ENCODE measurements at places on chromosomes 5 and 9.

DNA sequence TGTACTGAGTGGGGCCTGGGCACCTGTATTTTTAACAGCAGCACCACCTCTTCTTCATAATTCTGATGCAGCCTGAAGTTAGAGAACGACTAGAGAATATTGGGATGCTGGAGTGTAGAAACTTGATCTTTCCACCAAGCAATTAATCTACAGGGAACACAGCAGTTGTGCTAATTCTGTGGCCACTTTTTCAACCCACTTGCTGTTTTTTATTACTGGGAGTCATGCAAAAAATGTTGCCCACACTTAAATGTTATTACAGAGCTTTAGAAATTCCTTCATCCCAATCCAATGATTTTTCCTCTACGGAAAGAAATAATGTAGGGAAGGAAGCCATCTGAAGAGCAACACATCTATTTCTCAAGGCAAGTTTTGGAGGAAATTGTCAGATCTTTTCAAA lies 190.9 kb upstream of the TUT7 start:
- DNase-seq, result no peak

GRCh38 chr9:88312517-88313103 lies 75.6 kb upstream of the SPIN1 start:
- no peak for DNase-seq

GRCh38 chr5:139354186-139354585 lies 12.5 kb downstream of the PAIP2 start:
- no peak for DNase-seq

GRCh38 chr5:172377856-172378255 lies 76.5 kb downstream of the SH3PXD2B start:
- no peak for DNase-seq

DNA sequence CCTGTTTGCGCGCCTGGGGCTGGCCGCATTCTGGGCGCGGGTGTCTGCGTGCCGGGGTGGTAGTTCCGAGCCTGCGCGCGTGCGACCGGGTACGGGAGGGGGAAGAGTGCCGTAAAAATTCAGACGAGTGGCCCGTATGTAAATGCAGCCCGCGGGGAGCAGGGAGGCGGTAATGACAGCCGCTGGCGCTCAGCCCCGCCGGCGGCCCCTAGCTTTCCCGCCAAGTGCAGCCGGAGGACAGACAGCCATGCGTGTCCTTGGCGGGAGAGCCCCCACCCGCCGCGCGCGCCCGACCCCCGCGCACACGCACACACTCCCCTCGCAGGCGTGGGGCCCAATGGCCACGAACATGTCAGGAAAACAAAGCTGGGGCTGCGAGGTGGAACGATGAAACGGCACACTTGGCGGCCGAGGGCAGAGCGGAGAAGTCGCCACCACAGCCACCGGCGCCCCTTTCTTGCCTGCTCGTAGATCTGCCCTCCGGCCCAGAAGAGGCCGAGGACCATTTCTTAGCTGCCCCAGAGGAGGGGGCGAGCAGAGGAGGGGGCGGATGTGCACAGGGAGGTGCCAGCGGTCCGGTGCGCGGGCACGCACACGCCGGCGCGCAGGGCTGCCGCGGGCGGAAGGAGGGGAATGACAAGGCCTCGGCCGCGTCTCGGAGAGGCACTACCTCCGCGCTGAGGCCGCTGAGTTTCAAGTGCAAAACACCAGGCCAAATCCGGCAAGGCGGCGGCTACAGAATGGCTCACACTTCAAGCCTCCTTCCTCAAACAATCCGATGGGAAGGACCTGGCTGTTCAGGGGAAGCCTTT lies 208.4 kb downstream of the MEF2C start:
- no peak for DNase-seq

GRCh38 chr9:89523948-89524347 lies 26.0 kb upstream of the SEMA4D start:
- no peak for DNase-seq

DNA sequence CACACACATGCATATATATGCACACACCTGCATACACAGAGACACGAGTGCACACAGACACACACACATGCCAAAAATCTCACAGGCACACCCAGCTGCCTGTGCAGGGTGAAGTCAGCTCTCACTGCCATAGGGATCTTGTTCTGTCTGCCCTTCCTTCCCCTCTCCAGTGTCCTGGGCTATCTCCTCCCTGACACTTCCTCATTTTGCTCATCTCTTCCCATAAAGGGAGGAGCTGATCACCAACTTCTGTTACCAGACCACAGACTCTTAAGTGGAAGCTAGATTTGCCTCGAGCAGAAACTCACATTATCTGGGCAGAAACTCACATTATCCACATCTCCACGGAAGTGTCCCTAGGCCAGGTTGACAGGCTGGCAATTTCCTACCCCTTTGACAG lies 28.7 kb downstream of the LCP2 start:
- no peak for DNase-seq

DNA sequence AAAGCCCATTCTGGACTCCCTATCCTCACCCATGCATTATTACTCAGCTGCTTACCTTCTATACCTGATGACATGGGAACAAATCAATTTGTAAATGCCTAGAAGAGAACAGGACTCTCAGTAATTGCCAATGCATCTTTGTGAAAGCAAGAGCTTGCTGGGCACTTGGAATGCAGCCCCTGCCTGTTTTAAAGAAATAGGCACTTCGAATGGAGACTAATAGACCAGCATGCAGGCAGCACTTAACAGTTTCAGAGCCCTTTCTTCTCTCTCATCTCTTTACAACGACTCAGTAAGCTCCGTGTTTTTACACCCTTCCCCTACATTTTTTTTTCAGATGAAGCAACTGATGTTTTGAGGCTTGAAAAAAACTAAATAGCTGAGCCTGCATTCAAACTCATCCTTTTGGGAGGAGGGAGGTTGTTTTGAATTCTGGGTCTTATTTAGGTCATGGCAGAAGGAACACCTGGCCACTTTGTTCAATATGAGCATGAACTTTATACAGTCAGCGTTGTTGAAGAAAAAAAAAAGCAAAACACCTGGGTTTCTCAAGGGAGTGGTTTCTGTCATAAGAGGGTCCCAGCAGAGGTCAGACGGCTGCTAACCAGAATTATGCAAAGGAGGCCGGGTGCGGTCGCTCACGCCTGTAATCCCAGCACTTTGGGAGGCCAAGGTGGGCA lies 34.6 kb upstream of the WHRN start:
- DNase-seq, result no peak

DNA sequence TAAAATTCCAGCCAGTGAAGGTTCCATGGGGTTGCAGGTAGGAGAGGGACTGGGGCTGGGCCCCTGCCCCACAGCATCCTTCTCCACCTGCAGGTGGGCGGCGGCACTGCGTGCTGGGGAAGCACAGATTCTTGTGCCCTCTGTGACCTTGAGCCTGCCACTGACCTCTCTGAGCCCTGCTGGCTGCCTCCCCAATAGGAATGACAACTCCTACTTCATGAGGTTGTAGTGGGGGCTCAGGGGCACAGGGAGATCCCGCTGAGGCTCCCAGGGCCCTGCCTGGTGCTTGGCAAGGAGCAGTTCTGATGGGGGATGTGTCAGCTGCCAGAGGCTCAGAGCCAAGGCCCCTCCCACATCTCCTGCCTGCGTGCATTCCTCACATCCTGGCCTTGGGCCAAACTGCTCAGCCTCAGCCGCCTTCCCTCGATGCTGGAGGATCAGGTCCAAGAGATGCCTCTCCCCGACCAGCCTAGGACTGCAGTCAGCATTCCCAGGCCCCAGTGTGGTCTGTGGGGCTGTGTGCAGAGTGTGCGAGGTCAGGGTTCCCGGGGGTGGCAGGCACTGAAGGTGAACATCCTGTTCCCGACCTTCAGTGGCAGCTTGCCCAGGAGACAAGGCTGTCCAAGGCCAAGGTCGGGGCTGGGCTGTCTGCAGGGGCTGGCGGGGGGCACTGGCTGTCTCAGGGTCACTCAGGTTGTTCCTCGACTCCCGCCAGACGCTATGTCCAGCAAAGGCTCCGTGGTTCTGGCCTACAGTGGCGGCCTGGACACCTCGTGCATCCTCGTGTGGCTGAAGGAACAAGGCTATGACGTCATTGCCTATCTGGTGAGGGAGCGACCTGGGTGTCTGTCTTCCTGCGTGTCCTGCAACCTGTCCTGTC lies 7.0 kb downstream of the ASS1 start:
- DNase-seq, result no peak

GRCh38 chr5:55232985-55233928 lies at the start of gene CCNO:
Gene CCNO (minus strand): TSS chr5:55233608. CDS start chr5:55233523, 85 bp downstream.
- DNase-seq, result no peak

DNA sequence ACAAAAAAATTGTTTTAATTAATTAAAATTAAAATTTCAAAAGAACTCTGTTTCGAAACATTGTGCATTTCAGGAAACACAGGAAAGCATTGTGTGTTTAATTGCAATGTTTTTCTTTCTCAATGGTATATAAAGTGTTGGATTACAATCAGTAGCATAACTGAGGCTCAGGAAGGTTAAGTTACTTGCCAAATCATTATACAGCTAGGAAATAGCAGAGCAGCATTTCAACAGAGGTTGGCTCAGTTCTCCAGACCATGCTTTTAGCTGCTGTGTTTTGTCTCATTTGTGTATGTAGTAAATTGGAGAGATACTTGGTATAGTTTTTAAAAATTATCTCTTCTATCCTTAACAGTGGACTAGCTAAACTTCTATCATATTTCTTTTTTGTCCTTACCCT lies 30.0 kb upstream of the CAMLG start:
- no peak for DNase-seq

- DNase-seq, result no peak
Observed at GRCh38 chr5:126143622-126144021, 279.6 kb upstream of the GRAMD2B start.

DNA sequence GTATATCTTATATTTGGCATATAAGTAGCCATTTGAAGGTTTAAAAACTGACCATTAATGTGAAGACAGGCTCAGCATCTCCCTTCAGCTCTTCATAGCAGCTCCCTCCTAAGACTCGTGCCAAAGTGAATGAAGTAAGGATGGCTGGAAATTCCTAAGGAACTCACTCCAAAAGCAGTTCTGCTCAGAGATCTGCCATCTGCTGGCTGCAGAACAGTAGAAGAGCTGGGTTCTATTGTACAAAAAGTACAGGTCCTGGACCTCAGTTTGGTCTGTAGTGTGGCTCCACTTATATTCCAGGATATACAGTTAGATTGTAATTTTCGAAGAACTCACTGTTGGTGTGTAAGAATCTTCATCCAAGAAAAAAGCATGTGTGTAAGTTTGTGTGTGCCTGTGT lies 104.9 kb upstream of the RUSC2 start:
- no peak for DNase-seq

GRCh38 chr5:172830876-172831662 lies 3.0 kb upstream of the ERGIC1 start:
- DNase-seq, result no peak

DNA sequence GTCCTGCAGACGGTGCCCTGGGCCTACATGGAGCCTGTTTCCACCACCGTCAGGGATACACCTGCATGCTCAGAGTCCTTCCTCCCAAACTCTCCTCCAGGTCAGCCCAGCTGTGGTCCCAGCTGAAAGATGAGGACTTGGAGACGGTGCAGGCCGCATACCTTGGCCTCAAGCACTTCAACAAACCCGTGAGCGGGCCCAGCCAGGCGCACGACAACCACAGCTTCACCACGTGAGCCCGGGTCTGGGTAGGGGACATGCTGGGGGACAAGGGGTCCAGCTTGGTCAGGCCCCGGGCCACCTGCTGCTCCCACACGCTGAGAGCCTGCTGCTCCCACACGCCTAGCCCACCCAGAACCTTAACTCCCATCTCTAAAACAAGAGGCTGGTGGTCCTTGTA lies 16.6 kb upstream of the CARD19 start:
- no peak for DNase-seq

- no peak for DNase-seq
Observed at GRCh38 chr5:159189310-159189709, 20.0 kb downstream of the RNF145 start.

DNA sequence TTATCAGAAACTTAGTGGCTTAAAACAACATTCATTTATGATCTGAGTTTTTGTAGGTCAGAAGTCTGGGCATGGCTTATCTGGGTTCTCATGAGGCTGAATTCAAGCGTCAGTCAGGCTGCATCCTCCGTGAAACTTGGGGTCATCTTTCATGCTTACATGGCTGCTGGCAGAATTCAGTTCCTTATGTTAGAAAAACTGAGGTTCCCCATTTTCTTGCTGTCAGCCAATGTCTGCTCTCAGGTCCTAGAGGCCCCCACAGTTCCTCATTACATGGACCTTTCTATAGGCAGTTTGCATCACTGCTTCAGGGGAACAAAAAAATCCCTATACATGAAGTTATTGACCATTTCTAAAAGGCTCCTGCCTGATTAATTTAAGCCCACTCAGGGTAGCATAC lies 83.8 kb upstream of the NMUR2 start:
- DNase-seq, result no peak

GRCh38 chr5:9851458-9851857 lies 221.3 kb upstream of the TAS2R1 start:
- no peak for DNase-seq

- DNase-seq, result no peak
Observed at GRCh38 chr5:65828022-65828896, 98.1 kb upstream of the ERBIN start.

GRCh38 chr9:126132746-126133145 lies 193.9 kb upstream of the MVB12B start:
- DNase-seq, result no peak

GRCh38 chr9:106947106-106947900 lies 84.3 kb downstream of the ZNF462 start:
- DNase-seq, result no peak

DNA sequence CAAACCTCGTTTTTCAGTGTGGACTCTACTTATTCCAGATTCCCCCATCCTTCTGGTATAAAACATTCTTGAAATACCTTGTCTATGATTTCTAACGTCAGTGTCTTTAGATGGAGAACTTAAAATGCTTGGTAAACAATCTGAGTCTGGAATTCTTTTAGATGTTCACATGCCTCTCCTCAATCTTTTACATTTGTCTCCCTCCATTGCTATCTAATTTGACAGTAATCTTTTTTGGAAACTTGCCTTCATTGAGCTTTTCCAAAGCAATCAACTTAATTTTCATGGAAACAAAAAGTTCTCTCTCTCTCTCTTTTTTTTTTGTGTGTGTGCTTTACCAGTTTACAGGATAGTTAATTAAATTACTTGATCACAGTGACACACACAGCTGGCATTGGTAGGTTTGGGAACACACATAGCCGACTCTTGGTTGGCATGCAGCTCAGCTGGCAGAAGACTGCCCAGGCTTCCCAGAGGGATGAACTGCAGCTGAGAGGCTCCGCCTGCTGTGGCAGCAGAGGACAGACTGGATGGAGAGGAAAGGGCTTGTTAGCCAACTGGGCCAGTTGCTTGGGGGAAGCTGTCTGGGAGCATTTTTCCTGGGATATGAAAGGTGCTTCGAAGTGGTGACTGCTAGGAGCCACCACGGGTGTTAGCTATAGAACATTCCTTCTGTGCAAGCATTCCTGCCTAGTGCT lies 271.3 kb downstream of the ZSWIM6 start:
- no peak for DNase-seq

DNA sequence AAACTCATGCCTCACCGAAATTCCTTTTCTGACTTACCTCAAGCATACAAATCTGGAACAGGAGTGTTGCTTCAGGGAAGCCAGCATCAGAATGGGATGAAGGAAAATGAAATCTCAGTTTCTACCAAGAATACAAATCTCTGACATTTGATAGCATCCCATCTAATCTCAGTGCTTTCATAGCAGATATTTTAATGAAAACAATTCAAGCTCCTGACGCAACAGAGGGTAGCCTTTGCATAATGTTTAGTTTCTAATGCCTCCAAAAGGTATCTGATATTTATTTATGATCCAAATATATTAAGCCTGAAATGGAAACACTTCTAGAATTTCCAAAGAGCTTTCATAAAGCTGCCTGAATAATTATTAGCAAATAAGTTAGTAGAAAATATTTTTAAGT lies 251.4 kb downstream of the DEPDC1B start:
- DNase-seq, result no peak

GRCh38 chr5:38540314-38540713 lies 16.1 kb downstream of the LIFR start:
- no peak for DNase-seq

GRCh38 chr9:113701774-113702755 lies 174.0 kb upstream of the ZNF618 start:
- no peak for DNase-seq
